ENCODE measurements at places on chromosomes 2 and 18.

DNA sequence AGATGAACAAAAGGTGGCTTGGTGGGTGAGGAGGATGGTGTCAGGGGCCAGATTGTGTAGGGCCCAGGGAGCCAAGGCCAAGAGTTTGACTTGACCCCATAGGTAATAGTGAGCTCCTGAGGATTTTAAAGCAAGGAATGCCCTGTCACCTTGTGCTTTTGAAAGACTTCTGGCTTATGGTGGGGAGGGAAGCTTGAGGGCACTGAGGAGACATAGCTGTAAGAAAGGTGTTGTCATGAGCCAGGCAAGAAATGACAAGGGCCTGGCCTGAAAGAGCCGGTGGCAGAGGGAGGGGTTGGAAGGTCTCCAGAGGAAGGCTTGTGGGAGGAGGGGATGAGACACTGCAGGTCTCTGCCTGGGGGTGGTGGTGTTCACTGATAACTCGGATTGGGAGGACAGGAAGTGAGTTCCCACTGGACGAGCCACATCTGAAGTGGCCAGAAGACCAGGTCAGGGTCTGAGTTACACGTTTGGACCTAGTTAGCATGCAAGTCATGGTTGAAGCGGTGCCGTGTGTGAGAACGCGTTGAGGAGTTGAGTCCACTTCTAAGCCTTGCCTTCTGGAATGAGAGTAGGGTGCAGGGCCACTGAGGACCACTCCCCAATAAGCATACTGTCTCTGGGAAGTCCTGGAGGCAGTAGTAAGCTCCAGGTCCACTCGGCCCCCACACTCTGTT lies 64.3 kb downstream of the TET3 start:
- DNase-seq, result no peak

DNA sequence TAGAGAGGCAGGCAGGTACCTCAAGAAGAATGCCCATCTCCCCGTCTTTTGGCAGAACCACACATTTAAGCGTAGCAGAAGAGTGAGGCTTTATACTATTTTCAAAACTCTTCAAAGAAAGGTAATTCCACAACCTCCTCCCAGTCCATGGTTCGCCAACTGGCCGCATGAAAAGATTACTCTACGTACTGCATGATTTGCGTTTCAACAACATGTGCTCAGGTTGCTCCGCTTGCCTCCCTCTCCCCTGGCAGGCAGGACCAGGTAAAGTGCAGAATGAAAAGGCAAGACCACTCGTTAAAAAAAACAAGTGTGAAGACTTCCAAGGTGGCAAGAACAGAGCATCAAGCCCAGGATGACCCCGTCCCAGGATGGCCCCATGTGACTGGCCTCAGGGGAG lies 143.7 kb downstream of the SP3 start:
- no peak for DNase-seq

DNA sequence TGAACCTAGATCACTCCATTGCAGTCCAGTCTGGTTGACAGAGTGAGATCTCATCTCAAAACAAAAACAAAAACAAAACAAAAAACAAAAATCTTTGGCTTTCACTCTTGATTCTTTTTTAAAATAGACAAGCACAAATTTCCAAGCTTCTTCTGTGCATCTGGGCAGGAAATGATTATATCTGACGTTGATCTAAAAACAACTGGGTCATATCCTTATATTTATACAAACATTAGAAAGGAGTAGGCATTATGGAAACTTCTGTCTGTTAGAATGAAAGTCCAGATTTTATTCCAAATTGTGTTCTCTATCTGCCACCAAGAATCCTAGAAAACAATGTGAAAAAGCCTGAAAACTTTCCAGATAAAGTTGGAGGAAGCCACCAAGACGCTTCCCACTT lies 26.2 kb upstream of the PMAIP1 start:
- DNase-seq, result no peak

- DNase-seq, result no peak
Observed at GRCh38 chr18:48139431-48140347, 209.2 kb upstream of the SMAD2 start.

- DNase-seq, result no peak
Observed at GRCh38 chr2:111620281-111620680, 263.7 kb downstream of the ANAPC1 start.

DNA sequence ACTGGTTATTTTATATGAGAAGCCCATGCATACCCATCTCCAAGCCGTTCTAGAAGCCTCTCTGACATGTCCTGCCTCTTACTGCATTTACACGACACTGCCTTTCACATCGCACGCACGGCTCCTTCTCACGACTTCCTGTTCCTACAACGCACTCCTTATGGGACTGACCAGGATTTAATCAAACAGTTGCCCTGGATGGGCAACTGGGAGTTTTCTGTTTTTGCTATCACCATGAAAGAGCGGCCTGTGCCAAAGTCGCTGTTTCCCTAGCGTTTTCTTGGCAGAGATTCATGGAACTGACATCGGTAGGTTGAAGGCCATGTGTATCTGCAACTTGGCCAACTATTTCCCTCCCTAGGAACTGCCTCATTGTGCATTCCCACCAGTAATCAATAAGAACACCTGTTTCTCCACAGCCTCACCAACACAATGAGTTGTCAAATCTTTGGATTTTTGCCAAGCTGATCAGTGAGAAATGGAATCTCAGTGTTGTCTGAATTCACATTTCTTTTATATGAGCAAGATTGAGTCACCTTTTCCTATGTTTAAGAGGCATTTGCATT lies 97.2 kb upstream of the OTOS start:
- DNase-seq, result no peak

DNA sequence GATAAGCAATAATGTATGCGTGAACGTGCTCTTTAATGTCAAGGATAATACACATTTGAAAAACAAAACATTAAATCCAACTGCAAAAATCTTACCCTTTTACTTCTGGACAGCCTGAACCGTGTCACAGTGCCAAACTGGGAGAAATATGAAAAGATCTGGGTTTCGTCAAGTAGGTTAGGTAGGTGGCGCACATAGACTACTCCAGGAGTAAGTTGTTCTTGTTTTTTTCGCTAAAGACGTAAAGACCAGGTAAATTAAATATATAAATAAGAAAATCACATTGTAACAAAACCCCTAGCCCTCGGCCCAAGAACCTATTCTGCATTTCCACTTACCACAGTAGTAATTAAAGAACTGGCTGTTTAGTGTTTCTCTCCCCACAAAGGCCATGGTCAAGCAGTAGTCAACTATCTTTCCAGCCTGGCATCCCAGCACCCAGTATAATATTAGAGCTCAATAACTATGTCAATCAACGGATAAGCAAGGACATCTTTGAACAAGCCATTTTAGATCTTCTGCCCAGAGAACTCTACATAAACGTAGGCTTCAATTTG lies 1.1 kb downstream of the NIFK start:
- no peak for DNase-seq

DNA sequence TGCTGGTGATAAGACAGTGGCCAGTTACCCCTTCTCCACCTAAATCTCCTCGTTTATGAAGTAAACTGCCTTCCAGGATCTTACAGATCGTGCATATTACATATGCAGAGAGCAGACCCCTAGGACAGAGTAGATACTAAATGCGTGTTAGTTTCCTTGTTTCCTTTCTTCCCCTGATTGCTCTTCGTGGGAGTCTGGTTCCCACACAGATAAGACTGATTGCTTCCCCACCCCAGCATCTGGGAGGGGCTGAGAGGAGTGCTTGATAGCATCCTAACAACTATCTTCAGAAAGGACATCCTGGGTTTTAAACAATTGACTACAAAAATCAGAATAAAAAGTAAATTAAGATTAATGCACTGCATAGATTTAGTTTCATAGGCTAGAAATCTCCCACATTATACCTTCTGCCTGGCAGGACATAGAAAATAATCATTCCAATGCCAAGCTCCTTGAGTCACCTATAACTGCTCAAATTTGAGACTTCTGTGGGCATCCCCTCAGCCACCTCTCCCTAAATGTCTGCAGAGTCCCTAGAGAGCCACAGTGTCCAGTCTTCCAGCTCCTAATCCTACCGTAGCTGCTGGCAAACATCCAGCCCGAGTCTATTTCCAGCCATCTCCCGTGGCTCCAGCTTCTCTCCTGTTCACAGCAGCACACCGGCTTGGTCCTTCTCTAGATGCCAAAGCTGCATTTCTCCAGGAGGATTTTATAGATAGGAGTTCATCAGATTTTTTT lies 128.3 kb downstream of the LRRC30 start:
- DNase-seq, result no peak

DNA sequence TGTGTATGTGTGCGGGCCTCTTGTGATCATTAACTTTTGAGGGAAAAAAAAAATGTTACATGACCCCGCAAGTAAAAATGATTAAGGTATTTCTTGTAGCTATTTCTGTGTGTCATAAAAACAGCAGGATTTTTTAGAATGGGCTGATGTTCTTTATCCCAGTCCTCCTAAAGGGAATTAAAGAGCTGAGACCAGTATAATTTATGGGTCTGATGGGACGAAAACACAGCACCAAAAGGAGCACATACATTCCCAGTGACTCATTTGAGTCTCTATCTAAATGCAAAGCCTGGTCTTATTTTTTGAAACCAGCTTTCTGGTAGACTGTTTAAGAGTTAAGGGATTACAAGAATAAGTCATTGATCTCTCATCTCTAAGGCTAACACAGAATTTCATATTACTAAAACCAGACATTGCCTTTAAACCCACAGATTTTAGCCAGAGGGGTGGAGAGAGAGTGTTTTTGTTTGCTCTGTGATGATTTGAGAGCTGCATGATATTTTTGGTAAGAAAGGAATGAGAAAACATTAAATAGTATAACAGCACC lies 342.3 kb upstream of the EPHA4 start:
- no peak for DNase-seq

DNA sequence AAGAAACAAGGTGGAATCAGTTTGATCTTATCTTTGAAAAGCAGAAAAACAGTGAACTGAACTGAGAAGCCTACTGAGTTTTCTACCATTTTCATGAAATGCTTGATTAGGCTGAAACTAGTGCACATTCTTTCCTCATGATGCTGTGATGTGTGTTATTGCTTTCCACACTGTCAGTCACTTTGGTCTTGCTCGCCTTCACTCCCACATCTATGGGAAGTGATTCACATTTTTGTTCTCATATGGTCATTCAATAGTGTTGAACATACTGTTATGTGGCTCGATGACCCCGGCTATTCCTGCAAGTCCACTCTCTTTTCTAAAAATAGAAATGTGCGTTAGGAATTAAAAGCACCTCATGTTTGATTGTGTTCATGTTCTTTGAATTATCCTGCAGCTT lies 129.7 kb downstream of the TGIF1 start:
- DNase-seq, result no peak

GRCh38 chr2:236805800-236806531 lies 236.3 kb downstream of the ACKR3 start:
- DNase-seq, result no peak

DNA sequence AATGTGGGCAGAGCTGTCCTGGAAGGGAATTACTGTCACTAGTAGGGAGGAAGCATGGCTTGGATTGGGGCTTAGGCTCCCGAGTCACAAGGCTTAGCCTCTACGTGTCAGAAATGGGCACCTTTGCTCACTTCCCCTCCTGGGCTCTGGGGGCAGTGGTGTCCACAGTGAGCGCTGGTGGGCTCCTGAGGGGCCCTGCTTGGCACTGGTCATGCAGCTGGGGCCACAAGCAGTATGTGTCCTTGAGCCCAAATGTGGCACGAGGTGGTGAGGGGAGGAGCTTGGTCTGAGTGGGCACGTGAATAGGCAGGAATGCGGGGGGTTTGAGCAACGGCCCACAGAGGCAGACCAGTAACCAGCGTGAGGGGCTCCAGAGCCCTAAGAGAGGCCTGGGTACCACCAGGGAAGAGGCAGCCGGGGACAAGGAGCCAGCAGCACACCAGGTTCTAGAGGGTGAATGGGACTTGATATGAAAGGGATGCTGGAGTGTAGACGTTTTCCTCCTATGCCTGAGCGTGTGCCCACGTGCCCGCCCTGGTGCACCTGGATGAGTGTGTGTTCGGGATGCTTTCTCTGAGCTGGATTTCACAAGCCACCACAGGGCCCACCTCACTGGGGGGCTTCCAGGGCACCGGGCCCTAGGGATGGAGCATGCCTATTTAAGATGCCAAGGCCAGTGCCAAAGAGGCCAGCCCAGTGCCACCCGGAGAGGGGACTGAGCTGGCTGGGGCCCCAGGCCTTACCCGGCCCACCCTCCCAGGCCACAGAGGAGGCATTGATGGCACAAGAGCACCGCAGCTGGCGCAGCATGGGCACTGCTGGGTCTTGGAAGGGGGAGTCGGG lies 22.8 kb upstream of the PTMA start:
- DNase-seq, result peak; percentile 69

DNA sequence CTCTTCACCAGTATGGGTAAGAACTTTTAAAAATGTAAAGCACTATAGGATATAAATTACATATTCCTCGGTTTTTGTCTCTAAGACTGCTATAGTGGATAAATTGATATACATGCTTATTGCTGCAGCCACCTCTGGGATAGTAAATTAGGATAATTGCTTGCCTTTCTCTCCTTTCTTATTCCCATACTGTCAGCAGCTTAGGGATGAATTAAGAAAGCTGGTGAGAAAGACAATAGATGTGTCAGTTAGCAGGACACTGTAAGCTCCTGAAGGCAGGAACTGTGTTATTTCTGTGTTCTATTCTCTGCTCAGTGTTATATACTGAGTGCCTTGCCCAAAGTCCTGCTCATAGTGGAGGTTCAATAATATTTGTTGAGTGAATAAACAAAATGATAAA lies 828.6 kb upstream of the ACVR2A start:
- no peak for DNase-seq

- DNase-seq, result peak; percentile 91
Observed at GRCh38 chr2:9951522-9952285, at the start of gene GRHL1. TSS of gene GRHL1 (plus strand) at chr2:9951693. CDS start at chr2:9951834, 141 bp downstream.

- DNase-seq, result peak; percentile 91
Observed at GRCh38 chr18:69838620-69839411, 108.9 kb downstream of the CD226 start.

GRCh38 chr2:3277748-3278520 lies 99.7 kb downstream of the EIPR1 start:
- peak; percentile 20 for DNase-seq

GRCh38 chr2:120626566-120626965 lies 109.1 kb upstream of the GLI2 start:
- DNase-seq, result peak; percentile 8

- no peak for DNase-seq
Observed at GRCh38 chr18:58977801-58978200, 113.1 kb downstream of the ZNF532 start.

- no peak for DNase-seq
Observed at GRCh38 chr2:233426619-233427342, 72.5 kb downstream of the DGKD start.

- DNase-seq, result no peak
Observed at GRCh38 chr2:96684883-96685576, 42.5 kb downstream of the FER1L5 start.

DNA sequence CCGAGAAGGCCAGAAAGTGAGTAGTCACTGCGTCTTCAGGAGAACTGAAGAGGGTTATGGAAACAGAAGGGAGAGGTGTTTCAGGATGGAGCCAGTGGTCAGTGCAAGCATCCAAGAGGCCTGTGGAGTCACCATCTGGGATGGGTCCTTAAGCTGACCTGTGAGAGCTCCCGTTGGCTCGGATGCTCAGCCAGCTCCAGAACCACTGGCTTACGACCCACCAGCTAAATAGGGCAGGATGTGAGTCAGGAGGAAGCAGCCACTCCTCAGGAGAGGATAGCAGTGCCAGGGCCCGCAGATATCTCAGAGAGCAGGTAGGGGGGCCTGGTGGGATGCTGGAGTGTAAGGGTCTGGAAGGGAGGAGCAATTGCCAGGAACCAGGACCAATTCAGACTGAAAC lies 63.1 kb upstream of the B3GNT7 start:
- no peak for DNase-seq

- DNase-seq, result peak; percentile 25
Observed at GRCh38 chr2:231667496-231667895, 40.8 kb upstream of the PTMA start.

- DNase-seq, result no peak
Observed at GRCh38 chr2:145383961-145384360, 864.0 kb upstream of the ZEB2 start.

GRCh38 chr2:211061612-211062296 lies 505.4 kb downstream of the CPS1 start:
- DNase-seq, result no peak
